CD8-positive, alpha-beta memory T cell (primary cell): ENCODE measurements at places on chromosomes 2 and 18. TPM values are rescaled to one million over a fixed set of nuclear protein-coding genes. Genes with fewer than 3 reads are reported as not detected.

- no peaks in the 10 kb centered on the region for H3K27me3 ChIP-seq
- H3K36me3 ChIP-seq: no peaks in the 10 kb centered on the region
- H3K27ac ChIP-seq: peak overlapping the region; percentile 67
- peak; percentile 94 for DNase-seq
- peak overlapping the region; percentile 25 for H3K4me3 ChIP-seq
- peaks cover 67% of the 10 kb centered on the region for H3K4me1 ChIP-seq
These were observed 33.2 kb upstream of the FOSL2 start for GRCh38 chr2:28359222-28360057.

IL1RL1 gene
- 0.22 TPM for total RNA-seq

CPO gene
- not detected for total RNA-seq

GRCh38 chr2:187916799-187917198, 362.6 kb upstream of the TFPI start:
- H3K4me1 ChIP-seq: no peaks in the 10 kb centered on the region
- DNase-seq: no peak
- no peaks in the 10 kb centered on the region for H3K36me3 ChIP-seq
- no peak overlapping the region for H3K27ac ChIP-seq
- no peak overlapping the region for H3K4me3 ChIP-seq

ANO7 gene
- 0.86 TPM for total RNA-seq

RGPD3 gene
- 0.18 TPM for total RNA-seq

DNA sequence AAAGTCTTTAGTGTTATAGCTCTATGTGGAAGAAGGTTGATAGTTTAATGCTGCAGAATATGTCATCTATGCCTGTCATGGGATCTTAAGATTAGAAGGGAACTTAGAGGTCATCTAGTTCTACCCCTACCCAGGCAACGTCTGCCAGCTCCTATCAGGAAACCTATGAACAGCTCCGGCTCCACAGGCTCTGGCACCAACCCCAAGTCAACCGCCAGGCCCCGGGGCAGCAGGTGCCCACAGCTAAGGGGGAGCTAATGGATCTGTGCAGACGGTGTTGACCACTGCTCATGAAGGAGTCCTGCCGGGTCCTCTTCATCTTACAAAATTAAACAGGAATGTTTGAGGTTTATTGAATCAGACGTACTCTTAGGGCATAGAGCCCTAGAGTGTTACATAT, 440.8 kb upstream of the KLHL29 start:
- H3K27ac ChIP-seq: no peak overlapping the region
- no peaks in the 10 kb centered on the region for H3K27me3 ChIP-seq
- no peak for DNase-seq
- H3K4me3 ChIP-seq: no peak overlapping the region
- H3K36me3 ChIP-seq: no peaks in the 10 kb centered on the region

DNA sequence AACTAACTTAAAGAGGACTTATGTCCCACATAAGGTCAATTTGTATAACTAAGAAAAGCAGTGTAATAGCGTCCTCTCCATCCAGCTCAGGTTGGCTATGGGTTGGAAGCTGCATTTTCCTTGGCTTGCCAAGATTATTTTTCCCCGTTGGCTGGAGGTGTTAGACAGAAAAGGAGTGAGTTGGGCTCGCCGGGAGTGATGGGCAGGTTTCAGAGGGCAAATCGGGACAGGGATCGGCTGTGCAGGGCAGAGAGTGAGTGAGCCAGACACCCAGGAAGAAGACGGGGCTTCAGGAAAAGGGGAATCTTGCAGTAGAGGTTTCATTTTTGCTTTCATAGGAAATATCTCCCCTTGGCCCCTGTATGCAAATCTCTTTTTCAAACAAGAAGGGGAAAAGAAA, 41.5 kb upstream of the MAP3K20 start:
- no peaks in the 10 kb centered on the region for H3K36me3 ChIP-seq
- no peak for DNase-seq
- no peaks in the 10 kb centered on the region for H3K4me1 ChIP-seq
- H3K27me3 ChIP-seq: no peaks in the 10 kb centered on the region

FIGN gene
- not detected for total RNA-seq

DNA sequence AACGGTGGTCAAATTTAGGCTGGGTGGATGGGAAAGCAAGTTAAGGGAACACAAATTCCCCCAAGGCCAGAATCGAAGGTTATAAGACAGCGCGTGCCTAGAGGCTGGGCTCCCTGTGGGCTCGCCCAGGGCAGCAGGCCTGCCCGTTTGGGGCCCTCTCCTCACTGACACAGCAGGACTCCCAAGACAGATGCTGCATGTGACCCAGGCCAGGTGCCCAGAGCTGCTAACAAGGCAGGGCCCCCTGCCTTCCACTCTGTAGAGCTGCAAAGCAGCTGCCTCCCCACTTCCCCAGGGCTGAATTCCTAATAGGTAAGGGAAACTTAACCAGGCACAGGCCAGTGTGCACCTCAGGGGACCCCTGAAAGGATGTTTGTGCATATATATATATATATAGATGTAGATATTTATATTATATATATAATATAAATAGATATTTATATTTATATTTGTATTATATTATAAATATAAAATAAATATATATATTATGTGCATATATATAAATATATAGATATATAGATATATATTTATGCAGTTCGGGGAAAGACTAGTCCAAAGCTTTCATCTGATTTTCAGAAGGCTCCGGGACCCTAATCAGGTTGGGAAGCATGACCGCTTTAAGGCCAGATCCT, 43.7 kb downstream of the TMEM37 start:
- H3K36me3 ChIP-seq: no peaks in the 10 kb centered on the region
- H3K4me1 ChIP-seq: no peaks in the 10 kb centered on the region
- no peaks in the 10 kb centered on the region for H3K27me3 ChIP-seq
- H3K4me3 ChIP-seq: no peak overlapping the region

- H3K4me3 ChIP-seq: no peak overlapping the region
- no peak for DNase-seq
- no peaks in the 10 kb centered on the region for H3K27me3 ChIP-seq
- no peak overlapping the region for H3K27ac ChIP-seq
- H3K36me3 ChIP-seq: no peaks in the 10 kb centered on the region
These were observed 297.1 kb downstream of the AGPS start for GRCh38 chr2:177689623-177690022.

DNA sequence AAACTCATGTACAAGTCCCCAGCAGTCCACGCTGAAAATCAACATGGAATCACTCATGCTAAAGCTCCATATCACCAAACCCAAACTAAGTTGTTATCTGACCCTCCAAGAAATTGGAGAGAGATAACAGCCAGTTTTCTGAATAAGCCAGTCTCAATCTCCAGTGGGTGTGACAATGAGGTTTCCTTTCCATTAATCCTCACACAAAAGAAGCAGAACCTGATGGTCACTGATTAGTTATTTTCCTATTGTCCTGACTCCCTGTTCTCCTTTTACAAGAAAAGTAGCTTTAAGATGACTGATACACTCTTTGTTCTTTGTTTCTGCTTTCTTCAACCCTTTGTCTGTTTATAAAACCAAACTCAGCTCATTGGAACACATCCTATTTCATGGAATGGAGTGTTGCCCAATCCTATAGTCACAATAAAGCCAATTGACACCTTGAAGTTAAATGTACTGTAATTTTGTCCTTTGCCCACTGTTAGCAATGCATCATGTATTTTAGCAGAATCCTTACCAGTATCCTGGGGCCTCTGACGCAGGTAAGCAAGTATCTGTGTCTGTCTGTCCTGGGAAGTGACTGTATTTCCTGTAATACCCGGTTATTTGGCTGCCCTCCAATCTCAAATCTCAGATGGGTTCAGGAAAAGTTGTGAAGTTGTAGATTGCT, 30.6 kb upstream of the SH3RF3 start:
- no peak overlapping the region for H3K27ac ChIP-seq
- H3K4me1 ChIP-seq: peaks cover 9% of the 10 kb centered on the region
- DNase-seq: no peak
- H3K27me3 ChIP-seq: no peaks in the 10 kb centered on the region

- H3K36me3 ChIP-seq: no peaks in the 10 kb centered on the region
- no peaks in the 10 kb centered on the region for H3K4me1 ChIP-seq
These were observed 66.6 kb downstream of the CTIF start for GRCh38 chr18:48605408-48605845.

GALNT5 gene
- total RNA-seq: not detected

DNA sequence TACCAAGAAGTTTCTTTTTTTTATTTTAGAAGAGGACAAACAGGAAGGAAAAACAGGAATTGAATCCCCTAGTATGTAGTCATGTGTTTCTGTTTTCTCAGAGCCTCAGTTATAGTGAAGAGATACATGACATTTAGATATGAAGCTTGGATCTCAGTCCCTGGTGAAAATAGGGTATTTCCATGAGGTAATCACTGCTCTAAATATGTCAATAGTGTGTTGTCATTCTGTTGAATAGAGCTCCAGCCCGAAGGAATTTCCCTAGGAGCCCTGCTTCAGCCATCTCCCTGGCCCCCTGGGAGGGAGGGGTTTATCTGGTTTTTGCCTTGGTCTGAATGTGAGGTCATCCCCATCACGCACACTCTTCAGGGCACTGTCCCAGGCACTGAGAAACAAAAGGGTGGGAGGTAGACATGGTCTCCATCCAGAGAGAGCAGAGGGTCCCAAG, 47.1 kb upstream of the REL start:
- no peak overlapping the region for H3K27ac ChIP-seq
- no peak for DNase-seq
- no peaks in the 10 kb centered on the region for H3K36me3 ChIP-seq
- H3K4me1 ChIP-seq: no peaks in the 10 kb centered on the region
- peaks cover 4% of the 10 kb centered on the region for H3K27me3 ChIP-seq

DNA sequence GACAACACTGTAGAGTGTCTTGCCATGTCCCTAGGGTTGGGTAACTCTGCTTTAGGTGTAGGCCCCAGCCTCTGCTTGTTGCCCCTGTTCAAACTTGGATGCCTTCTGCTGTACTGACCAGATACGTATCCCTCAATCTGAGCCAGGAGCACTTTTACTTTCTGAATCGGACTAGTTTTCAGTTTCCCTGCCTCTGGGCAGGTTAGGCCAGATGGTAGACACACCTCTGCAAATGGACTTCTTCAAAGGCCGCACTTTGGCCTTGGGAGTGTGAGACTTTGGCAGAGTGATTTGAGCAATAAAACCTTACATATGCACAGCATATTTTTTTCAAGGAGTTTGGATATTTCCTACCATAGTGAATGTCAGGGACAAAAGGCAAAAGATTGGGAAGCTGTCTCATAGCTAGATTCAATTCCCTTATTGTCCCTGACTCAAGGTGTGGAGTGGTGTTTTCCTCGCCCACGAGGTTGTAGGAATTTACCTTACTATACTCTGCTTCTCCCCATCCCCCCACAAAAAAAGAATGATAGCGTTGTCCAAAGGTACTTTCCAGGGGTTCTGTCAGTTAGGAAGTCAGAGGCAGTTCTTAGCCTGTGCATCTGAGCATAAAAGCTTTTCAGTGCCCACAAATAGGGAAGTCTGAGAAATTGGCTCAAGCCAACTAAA, 15.3 kb upstream of the PARD3B start:
- H3K4me1 ChIP-seq: no peaks in the 10 kb centered on the region
- DNase-seq: no peak
- no peaks in the 10 kb centered on the region for H3K27me3 ChIP-seq
- H3K27ac ChIP-seq: no peak overlapping the region
- H3K4me3 ChIP-seq: no peak overlapping the region

ATOH8 gene
- total RNA-seq: not detected

- H3K4me1 ChIP-seq: peaks cover 16% of the 10 kb centered on the region
- no peak overlapping the region for H3K4me3 ChIP-seq
- no peaks in the 10 kb centered on the region for H3K36me3 ChIP-seq
- H3K27ac ChIP-seq: no peak overlapping the region
These were observed 19.6 kb upstream of the CABLES1 start for GRCh38 chr18:23115683-23116096.

GRCh38 chr2:48817355-48817754, 61.8 kb upstream of the LHCGR start:
- no peak overlapping the region for H3K4me3 ChIP-seq
- H3K4me1 ChIP-seq: no peaks in the 10 kb centered on the region
- DNase-seq: no peak
- no peaks in the 10 kb centered on the region for H3K36me3 ChIP-seq
- no peak overlapping the region for H3K27ac ChIP-seq

DNA sequence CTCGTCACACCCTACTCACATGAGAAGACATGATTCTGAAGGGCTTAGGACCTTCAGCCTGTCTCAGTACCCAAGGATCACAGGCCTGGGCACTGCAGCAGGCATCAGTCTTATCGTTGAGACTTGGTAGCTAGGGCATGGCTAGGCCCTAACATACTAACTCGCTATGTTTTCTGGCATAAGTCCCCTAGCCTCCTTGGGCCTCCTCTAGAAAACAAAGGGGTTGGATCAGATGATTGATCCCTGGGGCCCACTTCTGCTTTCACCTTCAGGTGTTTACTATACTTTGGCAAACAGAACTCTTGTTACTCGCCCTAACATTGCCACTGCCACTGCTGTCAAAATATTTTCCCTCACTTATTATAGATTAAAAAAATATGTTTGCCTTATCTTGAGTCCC, 44.2 kb downstream of the VSNL1 start:
- no peak for DNase-seq
- H3K36me3 ChIP-seq: no peaks in the 10 kb centered on the region
- H3K4me3 ChIP-seq: no peak overlapping the region
- H3K4me1 ChIP-seq: no peaks in the 10 kb centered on the region

FABP1 gene
- total RNA-seq: not detected

PROKR1 gene
- total RNA-seq: 0.09 TPM

DNA sequence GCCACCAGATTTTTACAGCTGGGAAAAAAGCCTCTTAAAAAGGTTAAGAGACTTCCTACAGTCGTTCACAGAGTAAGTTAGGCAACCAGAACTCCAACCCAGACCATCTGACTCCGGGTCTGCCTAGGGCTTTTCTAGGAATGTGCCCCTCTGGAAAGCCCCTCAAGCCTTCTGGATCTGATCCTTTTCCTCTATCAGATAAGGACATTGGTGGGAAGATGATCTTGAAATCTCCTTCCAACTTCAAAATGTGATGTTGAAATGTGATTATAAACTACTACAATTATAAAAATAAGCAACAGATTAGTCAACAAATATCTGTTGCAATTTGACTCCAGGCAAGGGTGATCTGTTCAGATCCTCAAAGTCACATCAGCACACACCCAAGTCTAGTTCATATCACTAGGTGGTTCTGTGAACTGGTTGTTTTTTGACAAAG, 270.4 kb downstream of the ARHGAP15 start:
- H3K36me3 ChIP-seq: no peaks in the 10 kb centered on the region
- no peaks in the 10 kb centered on the region for H3K4me1 ChIP-seq
- no peak for DNase-seq

AQP12A gene
- total RNA-seq: not detected

GRCh38 chr2:235497096-235497495, 3.3 kb downstream of the AGAP1 start:
- DNase-seq: no peak
- H3K27me3 ChIP-seq: peaks cover 4% of the 10 kb centered on the region
- peaks cover 17% of the 10 kb centered on the region for H3K4me1 ChIP-seq
- no peaks in the 10 kb centered on the region for H3K36me3 ChIP-seq

GRCh38 chr2:201436141-201436540, 15.1 kb downstream of the TRAK2 start:
- peaks cover 39% of the 10 kb centered on the region for H3K4me1 ChIP-seq
- no peak for DNase-seq
- no peak overlapping the region for H3K4me3 ChIP-seq
- no peaks in the 10 kb centered on the region for H3K27me3 ChIP-seq

FOXD4L1 gene
- total RNA-seq: 0.15 TPM
